ENCODE measurements at places on chromosomes 16 and 17. TPM values are rescaled to one million over a fixed set of nuclear protein-coding genes. Genes with fewer than 3 reads are reported as not detected.

The HEXD gene
- total RNA-seq, result 54.7 TPM

The KRTAP4-9 gene
- total RNA-seq, result not detected

DNA sequence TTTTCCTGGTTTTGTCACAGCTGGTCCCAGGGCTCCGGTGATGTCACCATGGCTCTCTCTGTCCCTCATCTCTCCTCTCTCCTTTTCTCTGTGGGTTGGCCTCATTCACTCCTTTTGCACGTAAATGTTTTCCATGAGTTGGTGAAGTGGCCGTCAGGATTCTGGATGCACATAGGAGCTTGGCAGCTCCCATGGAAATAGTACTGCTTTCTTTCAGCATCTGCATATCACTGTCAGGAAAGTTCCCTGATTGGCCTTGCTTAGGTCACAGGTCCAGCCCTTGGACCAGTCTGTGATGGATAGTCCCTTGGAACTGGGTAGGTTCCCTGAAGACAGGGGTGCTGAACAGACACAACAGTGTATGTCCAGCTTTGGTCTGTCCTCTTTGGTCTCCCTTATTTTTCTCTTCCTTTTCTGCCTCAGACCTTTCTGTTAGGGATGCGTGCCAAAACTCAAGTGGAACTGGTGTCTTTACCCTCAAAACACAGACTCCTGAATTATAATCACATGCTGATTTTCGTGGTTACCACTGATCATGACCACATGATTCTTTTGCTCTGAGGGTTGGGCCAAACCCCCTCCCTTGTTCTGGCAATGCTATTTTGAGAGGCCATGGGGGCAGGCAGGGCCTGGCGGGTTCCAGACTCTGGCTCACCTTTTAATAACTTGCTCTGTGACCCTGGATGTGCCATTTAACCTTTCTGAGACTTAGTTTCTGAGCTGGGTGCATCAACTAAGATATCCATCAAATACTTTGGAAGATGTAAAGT is 99.0 kb downstream of the MSI2 start:
- DNase-seq, result no peak

- no peak for DNase-seq
Observed at GRCh38 chr17:69402052-69402451, 12.4 kb upstream of the MAP2K6 start.

GRCh38 chr17:30321314-30321713 is 12.5 kb downstream of the TMIGD1 start:
- DNase-seq, result no peak

GRCh38 chr17:40178660-40179059 is 1.4 kb downstream of the RAPGEFL1 start:
- DNase-seq, result no peak

- DNase-seq, result no peak
Observed at GRCh38 chr17:75457047-75457654, 716 bp downstream of the TMEM94 start.

The FOXF1 gene
- 7.3 TPM for total RNA-seq

DNA sequence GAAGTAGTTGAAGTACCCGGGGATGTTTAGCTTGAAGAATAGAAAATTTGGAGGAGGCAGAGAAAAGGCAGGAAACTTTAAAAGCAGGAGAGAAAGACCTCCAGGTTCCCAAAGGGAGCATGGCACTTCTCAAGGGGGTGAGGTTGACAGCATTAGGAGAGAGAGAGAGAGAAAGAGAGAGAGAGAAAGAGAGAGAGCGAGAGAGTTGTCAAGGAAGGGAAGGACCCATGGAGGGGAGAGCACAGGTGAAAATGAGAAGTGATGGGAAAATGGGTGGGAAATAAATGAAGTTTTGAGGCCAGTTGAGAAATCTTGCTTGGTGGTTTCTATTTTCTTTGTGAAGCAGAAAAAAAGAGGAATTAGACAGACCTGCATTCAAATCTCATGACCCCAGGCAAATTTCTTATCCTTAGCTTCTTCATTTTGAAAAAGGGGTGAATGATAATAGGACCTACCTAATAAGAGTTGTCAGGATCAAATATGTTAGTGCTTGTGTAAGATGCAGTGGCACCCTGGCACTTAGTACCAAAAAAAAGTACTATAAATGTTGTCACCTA is 24.0 kb downstream of the PRKCB start:
- no peak for DNase-seq

The BCL6B gene
- 8.9 TPM for total RNA-seq

GRCh38 chr17:63550817-63551639 is 751 bp downstream of the DCAF7 start:
- DNase-seq, result no peak

The CHTF18 gene
- 14.5 TPM for total RNA-seq

The PERCC1 gene
- not detected for total RNA-seq

GRCh38 chr16:78961464-78961863 is 639.1 kb downstream of the MAF start:
- DNase-seq, result no peak

DNA sequence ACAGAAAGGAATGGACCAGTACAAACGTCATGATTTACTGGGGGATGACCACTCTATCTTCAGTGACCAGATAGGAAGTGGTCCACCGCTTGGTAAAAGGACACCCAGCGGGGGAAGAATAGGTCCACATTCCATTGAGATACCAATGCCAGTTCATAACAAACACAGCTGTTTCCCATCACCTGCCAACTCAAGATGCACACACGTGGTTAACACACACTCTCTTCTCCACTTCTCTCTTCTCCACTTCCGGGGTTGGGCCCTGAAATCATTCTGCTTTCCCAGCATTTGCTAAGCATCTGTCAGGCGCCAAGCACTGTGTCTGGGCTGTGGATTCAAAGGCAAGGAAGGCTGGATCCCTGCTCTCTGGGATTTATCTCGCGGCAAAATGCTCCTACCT is 175.5 kb downstream of the SLC39A11 start:
- no peak for DNase-seq

DNA sequence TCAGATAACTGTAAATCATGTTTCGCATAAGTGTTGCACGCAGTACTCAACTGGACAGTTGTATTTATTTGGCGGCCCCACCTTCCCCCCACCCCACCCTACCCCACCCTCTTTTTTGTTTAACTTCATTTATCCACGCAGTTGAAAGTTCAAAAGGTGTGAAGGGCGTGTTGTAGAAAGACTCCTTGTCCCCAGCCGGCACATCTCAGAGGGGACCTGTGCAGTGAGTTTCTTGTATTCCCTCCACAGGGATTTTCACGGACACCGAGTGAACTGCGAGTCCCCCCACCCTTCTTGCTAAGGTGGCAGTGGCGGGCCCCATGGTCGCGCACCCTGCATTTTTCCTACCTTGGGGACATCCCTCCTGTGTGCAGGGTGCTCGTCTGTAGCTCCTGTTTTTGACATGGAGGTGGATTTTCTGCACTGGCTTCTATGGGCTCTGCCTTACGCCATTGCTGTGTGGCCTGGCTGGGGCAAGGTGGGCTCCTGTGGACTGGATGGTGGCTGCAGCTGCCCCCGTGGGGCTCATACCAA is 36.2 kb downstream of the ADCY7 start:
- peak; percentile 4 for DNase-seq

DNA sequence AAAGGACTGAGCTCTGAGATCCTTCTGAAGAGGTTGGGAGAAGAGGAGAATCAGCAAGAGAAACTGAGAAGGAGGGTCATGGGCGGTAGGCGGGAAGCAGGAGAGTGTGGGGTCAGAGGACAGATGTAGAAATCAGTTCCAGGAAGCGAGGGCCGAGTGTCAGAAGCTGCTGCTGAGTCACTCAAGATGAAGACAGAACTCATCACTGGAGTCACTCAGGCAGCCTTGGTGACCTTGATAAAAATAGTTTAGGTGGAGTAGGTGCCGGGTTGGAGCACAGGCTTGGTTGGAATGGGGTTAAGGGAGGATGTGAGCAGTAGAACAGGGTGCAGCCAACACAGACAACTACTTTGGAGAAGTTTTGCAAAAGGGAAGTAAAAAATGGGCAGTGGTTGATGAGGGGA is 6.1 kb upstream of the ITGAM start:
- no peak for DNase-seq

- no peak for DNase-seq
Observed at GRCh38 chr17:61436995-61437704, 15.1 kb upstream of the TBX4 start.

DNA sequence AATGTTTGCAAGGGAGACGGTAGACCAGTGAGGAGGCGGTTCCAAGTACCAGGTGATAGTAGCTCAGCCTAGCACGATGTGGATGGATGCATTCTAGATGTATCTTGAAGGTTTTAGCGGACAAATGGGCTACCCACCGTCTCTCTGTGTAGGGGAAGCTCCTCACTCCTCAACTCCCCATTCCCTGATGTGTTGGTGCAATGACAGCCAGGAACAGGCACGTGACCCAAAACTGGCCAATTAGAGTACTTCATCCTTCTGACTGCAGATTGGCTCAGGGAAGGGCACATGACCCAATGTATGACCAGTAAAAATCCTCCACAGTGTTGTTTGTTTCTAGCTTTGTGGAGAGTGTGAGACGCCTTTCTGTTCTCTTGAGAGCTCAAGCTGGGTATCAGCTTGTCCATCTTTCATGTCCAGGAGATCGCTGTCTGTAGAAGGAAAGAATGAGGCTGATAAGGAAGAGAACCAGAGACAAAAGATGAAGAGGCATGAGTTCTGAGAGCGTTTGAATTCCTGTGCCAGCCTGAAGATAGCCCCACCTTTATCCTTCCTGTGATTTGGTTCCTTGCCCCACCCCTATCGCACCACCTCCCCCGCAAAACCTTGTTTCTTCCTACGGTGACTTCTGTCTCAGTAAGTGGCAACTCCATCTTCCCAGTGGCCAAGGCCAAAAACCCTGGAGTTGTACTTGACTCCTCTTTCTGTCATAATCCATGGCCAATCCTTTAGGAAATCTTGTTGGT is 2.3 kb upstream of the BORCS6 start:
- peak; percentile 88 for DNase-seq

DNA sequence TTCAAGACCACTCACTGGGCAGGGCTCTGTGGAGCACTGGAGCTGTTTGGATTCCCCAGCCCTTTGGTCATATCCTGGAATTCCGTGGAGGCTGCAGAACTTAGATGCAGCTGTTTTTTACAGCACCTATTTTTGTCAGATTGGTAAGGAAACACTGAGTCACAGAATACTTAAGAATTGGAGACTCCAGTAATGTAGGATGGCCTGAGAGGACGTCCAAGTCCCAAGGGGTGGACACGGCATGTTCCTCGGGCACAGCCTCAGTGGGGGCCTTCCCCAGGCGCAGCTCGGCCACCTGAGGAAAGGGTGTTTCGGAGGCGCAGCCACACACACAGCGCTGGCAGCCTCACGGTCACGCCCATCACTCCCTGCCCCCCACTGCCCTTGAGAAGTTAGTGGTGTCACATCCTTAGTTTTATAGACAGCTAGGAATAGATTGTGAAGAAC is 14.8 kb downstream of the PLD6 start:
- DNase-seq, result no peak

DNA sequence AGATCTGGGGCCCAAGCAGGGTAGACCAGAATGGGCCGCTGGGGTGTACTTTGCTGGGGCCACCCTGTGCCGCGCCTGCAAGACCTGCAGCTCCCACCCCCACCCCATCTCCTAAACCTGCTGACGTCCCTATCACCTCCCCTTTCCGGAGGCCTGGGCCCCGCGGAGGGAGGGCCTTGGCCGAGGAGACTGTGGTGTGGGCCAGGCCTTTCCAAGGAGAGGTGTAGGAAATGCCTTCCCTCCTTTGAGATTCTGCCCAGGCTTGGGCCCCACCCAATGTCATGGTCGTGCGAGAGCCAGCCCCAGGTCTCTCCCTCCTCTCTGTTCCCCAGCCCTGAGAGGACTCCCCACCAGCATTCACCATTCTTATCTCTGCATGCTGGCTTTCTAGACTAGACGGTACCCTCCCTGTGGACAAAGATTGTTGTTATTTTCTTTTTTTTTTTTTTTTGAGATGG is 3.9 kb upstream of the WFIKKN2 start:
- DNase-seq, result no peak
